ENCODE measurements at places on chromosomes 5 and 9. TPM values are rescaled to one million over a fixed set of nuclear protein-coding genes. Genes with fewer than 3 reads are reported as not detected.

The CD14 gene
- total RNA-seq: 8.8 TPM

The JAKMIP2 gene
- total RNA-seq: 0.57 TPM

The COL15A1 gene
- 164 TPM for total RNA-seq

The IRX4 gene
- not detected for total RNA-seq

The SELENOP gene
- 131 TPM for total RNA-seq

The CCDC187 gene
- under 0.01 TPM for total RNA-seq

The FLT4 gene
- 0.37 TPM for total RNA-seq

The VCAN gene
- total RNA-seq: 452 TPM

The MORN5 gene
- total RNA-seq: not detected

The ZNF366 gene
- total RNA-seq: not detected

The PCDHA11 gene
- total RNA-seq: under 0.01 TPM

The SLC25A2 gene
- 0.18 TPM for total RNA-seq

The CCDC171 gene
- total RNA-seq: 1.7 TPM

The PRSS3 gene
- total RNA-seq: 28.4 TPM

The HSD17B3 gene
- not detected for total RNA-seq
